ENCODE measurements at places on chromosomes 6 and 20.

DNA sequence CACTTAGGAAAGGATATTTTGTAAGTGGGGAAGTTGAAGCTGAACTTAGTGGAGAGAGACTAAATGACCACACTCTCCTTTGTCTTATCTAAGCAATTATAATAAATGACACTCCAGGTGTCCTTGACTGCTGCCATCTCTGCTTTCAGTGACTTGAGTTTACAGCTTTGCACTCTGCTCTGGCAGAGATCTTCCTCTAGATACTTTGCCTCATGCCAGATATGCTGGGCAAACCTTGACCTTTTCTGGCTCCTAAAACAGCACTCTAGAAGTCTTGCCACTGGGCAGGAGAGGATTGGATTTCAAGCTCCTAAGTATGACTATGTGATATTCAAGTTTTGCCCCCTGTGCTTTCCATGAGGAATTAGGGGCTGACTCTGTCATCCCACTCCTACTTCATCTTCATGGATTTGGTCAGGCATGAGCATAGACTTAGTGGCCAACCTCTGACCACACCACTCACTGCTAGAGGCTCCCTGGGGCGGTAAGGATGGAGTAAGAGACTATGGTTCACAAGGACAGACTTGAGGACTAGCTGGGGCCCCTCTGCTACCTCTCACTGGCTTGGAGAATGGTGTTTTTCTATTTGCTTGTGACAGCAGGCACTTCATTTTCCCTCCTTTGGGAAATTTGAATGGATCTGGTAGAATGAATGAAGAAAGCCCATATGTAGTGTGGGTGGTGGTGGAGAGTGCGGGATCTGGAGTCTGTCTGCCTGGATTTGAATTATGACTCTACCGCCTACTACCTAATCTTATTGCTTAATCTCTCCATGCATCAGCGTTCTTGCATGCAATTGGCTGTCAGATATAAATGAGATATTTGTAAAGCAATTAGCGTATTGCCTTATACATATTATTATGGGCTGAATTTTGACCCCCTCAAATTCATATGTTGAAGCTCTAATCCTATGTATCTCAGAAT lies 191.4 kb downstream of the REV3L start:
- DNase-seq = no peak

- DNase-seq = no peak
Measured at GRCh38 chr6:6811128-6812009, 222.8 kb downstream of the LY86 start.

GRCh38 chr6:110340392-110340965 lies 17.7 kb downstream of the METTL24 start:
- no peak for DNase-seq

- no peak for DNase-seq
Measured at GRCh38 chr6:71886184-71887005, at the start of gene RIMS1. Gene RIMS1, plus strand, starts transcription at chr6:71886550. Its CDS starts 474 bp downstream, at chr6:71887024.

DNA sequence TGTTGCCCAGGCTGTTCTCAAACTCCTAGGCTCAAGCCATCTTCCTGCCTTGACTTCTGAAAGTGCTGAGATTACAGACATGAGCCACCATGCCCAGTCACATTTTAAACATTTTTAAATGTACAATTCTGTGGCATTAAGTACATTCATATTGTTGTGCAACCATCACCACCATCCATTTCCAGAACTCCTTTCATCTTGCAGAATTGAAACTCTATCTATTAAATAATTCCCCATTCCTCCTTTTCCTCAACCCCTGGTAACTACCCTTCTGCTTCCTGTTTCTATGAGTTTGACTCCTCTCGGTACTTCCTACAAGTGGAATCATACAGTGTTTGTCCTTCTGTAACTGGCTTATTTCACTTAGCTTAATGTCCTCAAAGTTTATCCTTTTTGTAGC lies 103.8 kb upstream of the NAA20 start:
- no peak for DNase-seq

DNA sequence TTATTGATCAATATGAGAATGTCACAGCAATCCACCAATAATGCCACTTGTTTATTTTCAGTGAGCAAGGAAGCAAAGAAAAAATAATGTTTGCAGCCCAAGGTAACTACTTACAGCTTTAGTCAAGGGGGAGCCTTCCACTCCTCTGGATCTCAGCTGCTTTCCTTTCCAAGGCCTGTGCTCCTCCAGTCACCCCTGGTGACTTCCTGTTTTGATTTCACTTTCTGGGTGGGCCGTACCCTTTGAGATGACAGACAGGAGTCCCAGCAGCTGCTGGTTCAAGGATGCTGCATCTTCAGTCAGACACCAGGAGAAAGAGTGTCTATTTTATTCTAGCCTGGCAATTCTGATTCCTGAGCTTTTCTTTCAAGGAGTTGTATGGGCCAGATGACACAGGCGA lies 5.6 kb upstream of the VNN2 start:
- DNase-seq = no peak

DNA sequence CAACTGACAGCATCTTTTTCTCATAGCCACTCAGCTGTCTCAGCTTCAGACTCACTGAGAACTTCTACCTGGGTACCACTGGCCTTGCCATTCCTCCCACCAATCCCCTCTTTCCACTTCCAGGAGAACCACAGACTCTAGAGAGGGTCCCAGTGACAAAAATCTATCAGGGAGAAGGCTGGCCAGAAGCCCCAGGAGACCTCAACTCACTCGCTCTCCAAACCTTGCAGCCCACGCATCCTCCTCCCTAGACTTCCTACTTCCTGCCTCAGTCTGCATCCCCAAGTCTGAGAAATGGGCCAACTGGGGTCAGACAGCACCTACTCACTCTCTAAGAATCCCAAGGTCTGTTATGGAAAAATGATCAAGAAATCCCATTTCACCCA lies 1.2 kb downstream of the TMEM239 start:
- DNase-seq = no peak

- DNase-seq = no peak
Measured at GRCh38 chr20:47758517-47759450, 26.5 kb downstream of the SULF2 start.

- DNase-seq = no peak
Measured at GRCh38 chr6:37783856-37784584, 35.5 kb upstream of the ZFAND3 start.

DNA sequence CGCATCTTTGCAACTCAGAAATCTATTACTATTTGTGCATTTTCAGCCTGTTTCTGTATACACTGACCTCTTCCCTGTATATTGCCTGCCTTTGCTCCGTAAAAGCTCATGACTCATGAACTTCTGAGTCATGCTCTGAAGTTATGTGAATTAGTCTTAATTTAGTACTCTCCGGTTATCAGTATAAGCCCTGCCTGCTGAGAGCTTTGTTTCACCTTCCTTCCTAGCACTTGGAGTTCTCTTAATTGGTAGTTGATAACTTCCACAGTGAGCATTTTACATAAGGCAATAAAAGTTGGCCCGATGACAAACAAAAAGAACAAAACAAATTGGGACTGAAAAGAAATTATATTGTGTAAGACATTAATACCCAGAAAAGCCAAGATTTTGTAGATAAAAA lies 231.4 kb downstream of the GJA1 start:
- DNase-seq = no peak

DNA sequence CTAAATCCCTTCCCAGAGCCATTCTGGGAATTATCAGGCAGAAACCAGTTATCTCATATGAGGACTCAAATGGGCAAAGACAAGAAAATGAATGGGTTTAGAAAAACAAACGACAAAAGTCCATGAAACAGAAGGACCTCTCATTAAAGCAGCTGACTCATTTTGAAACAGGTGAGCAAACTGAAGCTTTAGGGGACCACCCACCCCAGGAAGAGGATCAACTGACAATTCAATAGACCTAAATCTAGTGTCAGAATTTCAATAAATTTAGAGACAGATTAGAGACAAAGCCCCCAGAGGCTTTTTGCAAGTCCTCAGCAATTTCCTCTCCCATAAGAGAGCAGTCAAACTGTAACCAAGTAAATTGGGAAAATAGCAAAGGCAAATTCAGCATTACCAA lies 333.8 kb downstream of the PTPRT start:
- DNase-seq = no peak

DNA sequence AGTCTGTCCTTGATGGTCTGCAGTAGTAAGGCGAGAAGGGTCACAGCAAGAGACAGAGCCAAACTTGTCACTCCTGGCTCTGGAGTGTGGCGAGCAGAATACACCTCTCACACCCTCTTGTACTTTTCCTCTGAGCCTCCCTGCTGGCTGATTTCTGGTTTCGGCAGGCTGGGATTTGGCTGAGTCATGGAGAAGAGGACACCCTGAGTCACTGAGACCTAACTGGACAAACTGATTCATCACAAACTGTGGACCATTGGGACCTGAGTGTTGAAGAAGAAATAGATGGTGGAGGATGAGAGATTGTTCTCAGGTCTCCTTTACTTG lies 101.7 kb downstream of the F13A1 start:
- no peak for DNase-seq

GRCh38 chr6:21271428-21272155 lies 322.0 kb upstream of the SOX4 start:
- no peak for DNase-seq

GRCh38 chr6:53239526-53239925 lies 90.9 kb upstream of the GCM1 start:
- DNase-seq = no peak

DNA sequence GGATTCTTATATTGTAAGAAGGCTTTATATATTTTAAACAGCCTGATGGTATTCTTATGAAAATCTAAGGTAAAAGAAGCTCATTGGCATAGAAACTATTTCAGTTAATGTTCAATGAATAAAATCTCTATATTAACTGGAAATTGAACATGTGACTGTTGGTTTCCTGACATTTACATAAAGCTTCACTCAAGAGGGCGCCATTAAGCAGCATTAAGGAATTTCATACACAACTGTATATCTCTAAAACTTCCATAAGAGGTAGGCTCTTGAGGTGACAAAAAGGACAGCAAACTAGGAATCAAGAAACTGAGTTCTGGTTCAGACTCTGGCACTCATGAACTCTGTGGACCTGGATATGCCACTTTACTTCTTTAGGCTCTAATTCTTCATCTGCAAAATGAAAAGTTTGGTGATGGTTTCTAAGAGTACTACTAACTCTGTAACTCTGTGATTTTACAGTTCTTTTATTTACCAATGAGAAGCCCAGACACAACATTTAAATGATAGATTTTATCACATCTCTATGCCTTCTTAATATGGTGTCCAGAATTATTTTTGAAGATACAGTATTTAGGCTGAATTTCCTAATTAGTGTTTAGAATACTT lies 147.5 kb downstream of the FLRT3 start:
- DNase-seq = no peak

GRCh38 chr6:147642458-147642857 lies 134.0 kb downstream of the SAMD5 start:
- DNase-seq = no peak

DNA sequence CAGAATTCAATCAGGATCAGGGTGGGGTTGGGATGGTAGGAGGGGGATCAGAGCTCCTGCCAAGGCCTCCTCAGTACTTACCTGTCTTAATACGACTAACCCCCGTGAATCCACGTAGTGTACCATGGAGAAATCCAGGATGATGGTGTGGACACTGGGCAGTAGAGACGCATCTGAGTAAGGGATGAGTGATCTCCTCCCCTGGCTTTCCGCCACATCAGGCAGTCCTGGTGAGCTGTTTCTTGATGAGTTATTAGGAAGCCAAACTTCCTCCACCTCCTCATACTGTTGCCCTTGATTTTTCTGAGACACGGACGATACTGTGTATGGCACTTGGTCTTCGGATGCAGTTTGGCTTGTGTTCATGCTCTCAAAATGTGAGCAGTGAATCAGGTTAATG lies 34.2 kb upstream of the SRPK1 start:
- DNase-seq = no peak

GRCh38 chr20:25269057-25269832 lies 21.4 kb downstream of the PYGB start:
- DNase-seq = no peak

GRCh38 chr6:134967711-134968110 lies 17.8 kb upstream of the ALDH8A1 start:
- DNase-seq = no peak

GRCh38 chr20:43689165-43689564 lies 22.3 kb downstream of the MYBL2 start:
- no peak for DNase-seq

DNA sequence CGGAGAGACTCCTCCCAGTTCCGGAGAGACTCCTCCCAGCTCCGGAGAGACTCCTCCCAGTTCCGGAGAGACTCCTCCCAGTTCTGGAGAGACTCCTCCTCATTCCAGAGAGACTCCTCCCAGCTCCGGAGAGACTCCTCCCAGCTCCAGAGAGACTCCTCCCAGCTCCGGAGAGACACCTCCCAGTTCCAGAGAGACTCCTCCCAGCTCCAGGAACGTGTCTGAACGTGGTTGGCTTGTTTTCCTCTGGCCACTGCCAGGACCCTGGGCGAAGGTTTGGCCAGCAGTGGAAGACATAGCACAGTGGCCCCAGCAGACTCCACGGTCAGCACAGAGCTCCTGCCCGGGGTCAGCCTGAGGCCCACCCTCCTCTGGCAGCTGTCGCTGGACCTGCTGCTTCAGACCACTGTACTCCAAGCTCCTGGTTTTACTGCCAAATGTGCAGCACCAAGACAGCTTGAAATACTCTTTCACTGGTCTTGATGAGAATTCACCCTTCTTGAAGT lies 122.3 kb upstream of the AFDN start:
- DNase-seq = no peak

GRCh38 chr6:67629258-67629657 lies 1005.8 kb upstream of the ADGRB3 start:
- no peak for DNase-seq

GRCh38 chr20:23624324-23624691 lies 13.4 kb downstream of the CST3 start:
- DNase-seq = no peak

DNA sequence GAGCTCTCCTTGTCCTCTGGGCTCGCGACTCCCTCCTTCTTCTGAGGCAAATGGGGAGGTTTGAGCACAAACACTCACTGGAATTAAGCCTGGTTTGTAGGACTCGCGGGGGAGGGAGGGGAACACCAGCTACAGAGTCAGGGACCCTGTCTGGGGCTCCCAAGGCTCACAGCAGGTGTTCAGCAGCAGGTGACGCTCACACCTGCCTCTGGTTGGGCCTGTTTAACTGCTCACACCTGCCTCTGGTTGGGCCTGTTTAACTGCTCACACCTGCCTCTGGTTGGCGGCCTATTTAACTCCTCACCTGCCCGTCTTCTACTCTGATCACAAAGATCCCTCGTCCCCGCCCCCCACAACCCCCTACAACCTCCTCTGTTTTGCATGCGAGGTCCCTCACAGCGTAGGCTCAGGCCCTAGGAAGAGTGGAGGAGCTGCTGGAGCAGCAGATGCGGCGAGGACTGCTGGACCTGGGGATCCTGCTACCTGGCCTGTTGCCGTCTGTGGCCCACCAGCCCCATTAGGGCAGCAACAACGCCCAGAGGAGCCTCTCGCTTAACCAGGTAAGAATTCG lies 181.9 kb downstream of the ERMARD start:
- DNase-seq = no peak

DNA sequence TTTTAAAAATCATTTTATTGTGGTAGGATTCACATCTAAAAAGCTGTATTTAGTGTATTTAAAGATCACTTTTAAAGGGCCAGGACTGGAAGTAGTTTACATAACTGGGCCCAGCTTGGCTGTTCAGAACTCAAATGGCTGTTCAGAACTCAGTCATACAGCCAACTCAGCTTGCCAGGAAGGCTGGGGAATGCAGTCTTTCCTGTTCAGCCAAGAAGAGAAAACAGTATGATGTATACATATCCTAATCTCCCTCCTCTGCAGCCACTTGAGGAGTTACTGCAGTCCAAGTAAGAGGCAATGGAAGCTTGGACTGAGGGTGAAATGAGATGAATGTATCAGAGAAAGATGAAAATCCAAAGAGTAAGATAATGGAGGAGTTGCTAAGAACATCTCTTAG lies 24.6 kb downstream of the DSTN start:
- no peak for DNase-seq

- no peak for DNase-seq
Measured at GRCh38 chr6:127533736-127534135, 14.6 kb upstream of the MTCL3 start.

All from activated T-helper 9 cell treated with anti-CD3 and anti-CD28 coated beads, Interleukin-2, amount 50 U/mL, for 16 hours (primary cell).